ENCODE measurements at places on chromosomes 2 and 18.

DNA sequence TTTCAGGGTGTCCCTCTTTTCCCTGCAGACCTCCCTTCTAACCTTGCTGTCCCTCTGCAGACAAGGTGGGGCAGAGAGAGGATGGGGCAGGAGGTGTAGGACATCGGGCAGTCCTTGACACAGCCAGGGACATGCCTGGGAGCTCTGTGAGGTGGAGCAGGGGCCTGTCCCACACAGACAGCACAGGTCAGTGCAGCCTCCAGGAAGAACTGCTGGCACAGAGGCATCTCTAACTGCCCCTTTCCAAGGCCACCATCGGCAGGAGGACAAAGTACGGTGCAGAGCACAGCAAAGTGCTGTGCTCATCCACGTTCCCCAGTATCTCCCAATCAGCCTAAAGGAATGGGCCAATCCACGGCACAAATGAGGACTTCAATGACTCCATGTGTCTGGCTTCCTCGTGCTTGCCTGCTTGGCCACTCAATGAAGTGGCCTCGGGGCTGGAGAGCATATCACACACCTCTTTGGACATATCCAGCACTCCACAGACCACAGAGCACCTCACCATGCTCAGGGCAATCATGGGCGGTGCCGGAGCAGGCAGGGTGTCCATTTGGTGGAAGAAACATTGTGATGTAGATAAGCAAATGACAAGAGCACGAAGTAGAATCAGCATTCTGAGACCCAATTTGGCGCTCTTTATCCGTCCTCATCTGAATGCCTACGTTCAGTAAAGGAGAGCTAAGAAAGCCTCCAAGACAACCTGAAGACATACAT lies 11.9 kb downstream of the CHST10 start:
- no peak for DNase-seq

DNA sequence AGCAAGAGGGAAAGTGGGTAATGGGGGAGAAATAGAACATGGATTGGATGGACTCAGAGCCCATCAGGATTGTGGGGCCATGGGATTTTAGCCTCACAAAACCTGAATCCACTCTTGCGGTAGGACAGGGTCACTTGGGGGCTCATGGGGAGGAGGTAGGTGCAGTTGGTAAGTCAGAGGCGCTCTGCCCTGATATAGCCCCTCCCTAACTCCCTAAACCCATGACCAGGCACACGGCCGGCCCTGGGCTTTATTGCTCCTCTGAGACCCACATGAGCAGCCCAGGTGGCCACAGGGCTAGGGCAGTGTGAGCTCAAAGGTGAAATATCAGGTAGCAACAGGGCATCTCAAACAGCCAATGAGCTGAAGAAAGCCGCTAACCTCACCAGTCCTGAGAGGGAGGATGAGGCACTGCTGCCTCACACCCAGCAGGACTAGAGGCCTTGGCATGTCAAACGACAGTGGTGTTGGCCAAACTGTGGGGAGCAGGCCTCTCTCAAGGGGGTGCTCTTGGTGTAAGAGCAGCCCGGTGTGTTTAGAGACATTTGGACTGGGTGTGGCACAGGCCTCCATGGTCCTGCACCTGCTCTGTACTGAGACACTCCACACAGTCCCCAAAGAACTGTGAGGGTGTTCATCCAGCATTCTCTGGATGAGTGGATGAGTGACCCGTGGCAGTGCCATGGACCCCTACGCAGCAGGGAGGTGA lies 90.8 kb upstream of the HS6ST1 start:
- DNase-seq: no peak

DNA sequence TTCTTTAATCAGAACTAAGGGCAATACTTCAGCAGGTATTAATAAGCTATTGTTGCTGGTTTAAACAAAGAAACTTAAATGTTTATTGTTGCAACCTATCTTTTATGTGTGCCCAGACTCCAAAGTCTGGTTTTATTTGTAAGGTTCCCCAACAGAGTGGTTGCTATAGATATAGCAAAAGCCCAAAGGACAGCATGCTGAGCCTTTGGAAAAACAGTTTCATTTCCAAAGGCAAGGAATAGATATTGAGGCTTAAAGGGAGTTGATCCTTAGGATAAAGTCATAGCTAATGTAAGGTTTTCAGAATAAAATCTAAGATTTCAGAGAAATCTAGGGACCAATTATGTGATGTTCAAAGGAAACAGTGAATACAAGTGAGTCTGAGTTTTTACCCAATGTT lies 413.2 kb upstream of the SLC14A2 start:
- DNase-seq: no peak

- no peak for DNase-seq
Observed at GRCh38 chr2:183035954-183036669, 2.1 kb downstream of the NCKAP1 start.

DNA sequence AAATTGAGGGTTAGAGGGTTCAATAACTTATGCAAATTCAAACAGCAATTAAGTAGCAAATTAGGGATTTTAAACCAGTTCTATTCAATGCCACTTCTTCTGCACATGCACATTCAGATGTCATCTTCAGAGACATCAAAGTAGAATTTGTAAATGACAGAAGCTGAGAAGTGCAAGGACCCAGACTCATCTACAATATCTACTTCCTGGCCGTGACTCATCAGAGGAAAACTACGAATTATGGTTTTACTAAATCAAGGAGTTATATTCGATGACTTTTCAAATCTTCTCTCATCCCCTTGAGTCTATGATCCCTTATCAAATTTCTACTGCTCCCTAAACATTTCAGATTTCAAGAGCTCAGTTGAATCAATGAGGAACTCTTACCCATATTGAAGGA lies 20.0 kb upstream of the STAT4 start:
- DNase-seq: no peak
